Stimulated activated CD4-positive, alpha-beta T cell treated with anti-CD3 and anti-CD28 coated beads, Interleukin-2, amount 100 ng/mL, for 48 hours (primary cell): ENCODE measurements at places on chromosomes 11 and 22.

GRCh38 chr11:30786256-30787110 is 200.3 kb upstream of the MPPED2 start:
- DNase-seq = no peak

- no peak for DNase-seq
Observed at GRCh38 chr11:72228844-72229231, 4.3 kb downstream of the INPPL1 start.

DNA sequence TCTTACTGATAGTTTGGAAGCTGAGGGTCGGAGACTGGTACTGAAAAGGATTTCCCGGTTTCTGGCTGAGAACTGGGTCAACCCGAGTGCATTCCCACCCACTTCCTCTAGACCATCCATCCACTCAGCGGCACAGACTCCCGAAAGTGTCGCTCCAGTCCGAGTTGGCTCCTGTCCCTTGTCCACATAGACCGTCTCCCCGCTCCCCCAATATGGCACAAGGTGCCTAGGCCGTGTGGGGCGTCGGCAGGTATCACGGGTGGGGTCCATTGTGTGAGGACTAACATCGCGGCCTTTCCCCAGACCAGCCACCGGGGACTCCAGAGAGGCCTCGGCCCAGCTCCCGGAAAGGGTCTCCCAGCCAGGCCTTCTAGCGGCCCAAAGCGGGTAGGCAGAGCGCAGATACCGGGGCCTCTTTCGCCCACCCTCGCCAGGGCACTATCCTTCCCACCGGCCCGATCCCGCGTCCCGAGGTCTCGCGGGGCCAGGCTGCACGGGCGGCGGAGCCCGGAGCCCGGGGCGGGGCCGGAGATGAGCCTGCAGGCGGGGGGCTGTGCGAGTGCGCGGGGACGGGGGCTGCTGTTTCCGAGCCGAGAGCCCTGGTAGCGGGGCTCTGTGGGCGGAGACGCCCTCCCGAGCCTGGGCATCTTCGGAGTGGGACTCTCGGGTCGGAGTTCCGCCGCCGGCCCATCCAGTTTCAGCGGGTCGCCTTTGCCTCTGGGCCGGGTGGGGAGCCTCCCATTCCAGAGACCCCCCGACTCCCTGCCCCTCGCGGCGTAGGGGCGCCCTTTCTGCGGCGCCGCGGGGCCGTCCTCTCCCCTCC is 21.1 kb downstream of the SERPINH1 start:
- DNase-seq = peak; percentile 53

GRCh38 chr11:19895776-19896175 is 183.1 kb downstream of the NAV2 start:
- no peak for DNase-seq

GRCh38 chr11:15258433-15259165 is 143.9 kb downstream of the INSC start:
- DNase-seq = no peak

GRCh38 chr22:39534591-39535356 is 2.2 kb upstream of the RPS19BP1 start:
- peak; percentile 87 for DNase-seq

GRCh38 chr11:120318906-120319305 is 6.2 kb upstream of the TLCD5 start:
- DNase-seq = no peak

GRCh38 chr11:126766440-126766839 is 234.1 kb downstream of the KIRREL3 start:
- no peak for DNase-seq

GRCh38 chr11:80815752-80816453 is 1375.1 kb upstream of the TENM4 start:
- DNase-seq = no peak

DNA sequence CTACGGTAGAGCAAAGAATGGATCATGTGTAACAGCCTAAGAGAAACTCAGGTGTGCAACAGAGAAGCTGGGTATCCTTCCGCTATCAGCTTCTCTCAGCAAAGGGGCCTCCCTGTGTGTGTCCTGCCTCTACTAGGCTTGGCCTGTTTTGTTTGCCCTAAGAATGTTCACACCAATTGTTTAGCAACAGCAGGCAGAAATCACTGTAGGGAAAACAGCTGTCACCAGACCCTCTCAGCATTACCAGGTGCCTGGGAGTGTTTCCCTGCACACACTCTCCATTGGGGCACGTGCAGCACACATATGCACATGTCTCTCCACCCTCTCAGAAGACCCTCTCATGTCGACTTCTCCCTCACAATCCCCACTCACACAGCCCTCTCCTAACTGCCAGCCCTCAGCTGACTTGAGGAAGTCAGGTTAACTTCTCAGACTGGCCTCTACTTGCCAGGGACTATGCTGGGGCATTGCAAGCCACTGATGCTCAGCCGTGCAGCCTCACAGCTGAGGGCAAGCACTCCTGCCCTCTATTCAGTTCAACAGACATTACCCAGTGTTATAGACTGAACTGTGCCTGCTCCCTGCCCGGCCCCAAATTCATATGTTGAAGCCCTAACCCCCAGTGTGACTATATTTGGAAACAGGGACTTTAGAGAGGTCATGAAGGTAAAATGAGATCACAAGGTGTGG is 97.6 kb downstream of the TRIM29 start:
- DNase-seq = no peak

DNA sequence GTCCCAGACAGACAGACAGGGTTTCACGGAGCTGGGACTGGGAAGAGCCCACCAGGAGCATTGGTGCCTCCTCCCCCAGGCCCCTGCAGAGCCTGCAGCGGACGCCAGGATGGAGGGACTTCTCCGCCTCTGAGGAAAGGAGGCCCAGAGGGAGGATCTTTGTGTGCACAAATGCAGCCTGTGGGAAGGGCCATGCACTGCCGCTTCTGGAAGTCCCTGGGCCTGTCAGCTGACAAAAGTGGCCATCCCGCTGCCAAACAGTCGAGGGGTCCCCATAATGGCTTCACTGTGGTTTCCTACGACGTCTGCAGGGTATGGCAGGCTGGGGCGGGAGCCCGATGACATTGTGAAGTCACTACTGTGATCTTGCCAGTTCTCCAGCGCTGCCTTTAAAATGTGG is 73.8 kb downstream of the TP53I11 start:
- no peak for DNase-seq

DNA sequence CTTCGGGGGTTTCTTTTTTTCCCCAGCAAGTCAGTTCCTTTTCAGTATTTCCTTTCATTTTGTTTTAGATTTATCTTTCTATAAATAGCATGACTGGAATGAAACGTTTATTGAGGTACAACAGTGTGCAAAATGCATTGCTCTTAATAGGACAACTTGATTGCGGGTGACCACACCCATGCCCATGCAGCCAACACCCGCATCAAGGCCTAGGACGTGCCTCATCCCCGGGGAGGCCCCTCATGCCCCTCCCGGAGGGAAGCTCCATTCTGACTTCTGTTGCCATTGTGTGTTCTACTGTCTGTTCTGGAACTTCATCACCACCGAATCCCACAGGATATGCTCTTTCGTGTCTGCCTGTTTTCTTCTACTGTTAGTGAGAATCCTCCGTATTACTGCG is 82.2 kb downstream of the RPS6KA4 start:
- no peak for DNase-seq

DNA sequence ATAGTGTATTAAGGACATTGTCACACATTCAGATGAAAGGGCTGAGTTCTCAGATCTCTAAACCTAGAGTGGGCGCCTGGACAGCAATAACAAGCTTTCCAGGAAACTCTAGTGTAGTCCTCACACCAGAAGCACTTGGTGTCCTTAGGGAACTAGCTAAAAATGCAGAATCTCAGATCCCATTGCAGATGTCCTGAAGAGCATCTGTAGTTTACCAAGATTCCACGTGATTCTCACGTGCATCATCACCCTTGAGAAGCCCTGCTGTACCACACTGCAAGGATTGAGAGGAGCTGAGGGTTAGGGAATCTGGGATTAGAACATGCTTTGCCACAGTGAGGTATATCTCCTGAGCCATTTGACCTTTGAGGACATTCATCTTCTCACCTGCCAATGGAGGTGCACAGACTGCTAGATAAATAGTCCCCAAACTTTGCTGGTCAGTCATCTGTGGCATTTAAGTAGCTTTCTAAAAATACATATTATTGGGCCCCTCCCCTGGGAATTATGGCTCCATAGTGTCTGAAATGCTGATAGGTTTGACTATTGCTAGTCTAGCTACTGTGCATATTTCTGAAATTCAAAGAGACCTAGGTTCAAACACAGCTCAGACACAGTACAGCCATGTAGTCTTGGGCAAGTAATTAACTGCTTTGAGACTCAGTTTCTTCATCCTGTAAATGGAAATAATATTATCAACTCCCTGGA is 1068.9 kb downstream of the OPCML start:
- no peak for DNase-seq

GRCh38 chr11:131942878-131943277 is 572.5 kb downstream of the NTM start:
- no peak for DNase-seq

DNA sequence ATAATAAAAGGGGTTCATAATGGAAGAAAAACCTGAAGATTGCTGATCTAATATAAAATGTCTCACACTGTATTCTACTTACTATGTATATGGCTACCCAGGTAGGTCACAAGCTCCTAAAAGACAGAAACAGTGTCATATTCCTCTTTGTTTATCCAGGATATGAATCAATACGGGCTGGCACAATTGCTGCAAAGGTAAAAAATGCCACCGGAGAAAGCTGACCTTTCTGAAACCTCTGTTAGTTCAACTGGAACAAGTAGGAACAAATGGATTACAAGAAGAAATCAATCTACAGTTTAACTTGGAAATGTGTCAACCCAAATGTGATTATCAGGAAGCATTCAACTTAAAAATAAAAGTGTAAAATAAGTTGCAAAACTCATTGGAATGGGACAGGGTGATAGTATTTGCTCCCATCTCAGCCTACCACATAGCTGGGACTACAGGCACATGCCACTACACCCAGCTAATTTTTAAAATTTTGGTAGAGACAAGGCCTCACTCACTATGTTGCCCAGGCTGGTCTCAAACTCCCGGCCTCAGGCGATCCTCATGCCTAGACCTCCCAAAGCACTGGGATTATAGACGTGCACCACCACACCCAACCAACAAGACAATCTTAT is 27.6 kb downstream of the SLC35F2 start:
- no peak for DNase-seq

- DNase-seq = no peak
Observed at GRCh38 chr11:79414041-79414440, 26.8 kb downstream of the TENM4 start.

DNA sequence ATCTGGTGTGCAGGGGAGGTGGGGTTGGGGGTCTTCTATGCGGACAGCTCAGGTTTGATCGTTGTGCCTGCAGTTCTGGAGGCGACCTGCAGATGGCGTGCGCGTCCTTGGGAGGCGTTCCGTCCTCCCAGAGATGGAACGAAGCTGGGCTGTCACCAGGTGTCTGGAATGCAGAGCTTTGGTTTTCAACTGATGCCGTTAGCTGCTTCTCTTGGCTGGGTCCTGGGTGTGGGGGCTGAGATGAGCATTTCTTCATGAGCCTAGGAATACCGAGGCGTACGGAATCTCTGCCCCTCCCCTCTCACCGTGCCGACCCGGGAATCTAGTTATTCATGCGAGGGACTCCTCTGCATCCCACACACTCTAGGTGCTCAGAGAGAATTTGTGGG is 98.6 kb downstream of the CEP164 start:
- DNase-seq = peak; percentile 79

GRCh38 chr11:43797337-43797736 is 83.3 kb upstream of the ALKBH3 start:
- DNase-seq = no peak

GRCh38 chr11:6319001-6319703 is 1.1 kb downstream of the CAVIN3 start:
- DNase-seq = no peak

- DNase-seq = no peak
Observed at GRCh38 chr11:47378010-47378835, at the start of gene SPI1. Gene SPI1, minus strand, starts transcription at chr11:47378547. Its CDS starts 194 bp downstream, at chr11:47378353.

DNA sequence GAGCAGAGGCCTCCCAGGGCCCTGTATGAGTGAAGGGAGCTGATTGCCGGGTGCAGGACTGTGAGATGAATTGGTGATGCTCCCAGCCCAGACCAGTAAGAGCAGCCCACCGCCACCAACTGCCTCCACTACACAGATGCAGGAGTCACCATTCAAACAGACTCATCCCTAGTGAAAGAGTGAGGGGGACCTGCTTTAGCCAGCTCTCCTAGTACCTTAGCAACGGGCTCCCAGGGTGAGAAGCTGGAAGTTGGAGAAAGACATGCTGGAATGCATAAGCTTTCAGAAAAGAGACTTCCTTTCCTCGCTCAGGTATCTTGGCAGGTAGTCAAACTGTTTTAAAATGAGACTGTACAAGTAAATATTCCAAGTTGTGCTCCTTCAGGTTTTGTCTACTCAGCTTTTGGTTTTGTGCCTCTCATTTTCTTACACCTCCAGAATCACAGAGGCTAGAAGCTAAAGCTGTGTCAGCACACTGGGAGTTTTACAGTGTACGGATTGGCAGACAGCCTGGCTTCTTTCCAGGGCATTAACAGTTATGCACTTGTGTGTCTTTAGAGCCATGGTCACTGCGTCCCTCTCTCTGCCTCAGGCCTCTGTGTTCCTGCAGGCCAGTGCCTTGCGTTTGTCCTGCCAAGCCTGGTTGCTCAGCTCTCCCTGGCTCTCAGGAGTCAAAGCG is 146.2 kb downstream of the ATXN10 start:
- no peak for DNase-seq

- DNase-seq = no peak
Observed at GRCh38 chr11:25065746-25066145, 568.9 kb downstream of the LUZP2 start.

- no peak for DNase-seq
Observed at GRCh38 chr11:20207781-20208621, 47.7 kb upstream of the DBX1 start.

DNA sequence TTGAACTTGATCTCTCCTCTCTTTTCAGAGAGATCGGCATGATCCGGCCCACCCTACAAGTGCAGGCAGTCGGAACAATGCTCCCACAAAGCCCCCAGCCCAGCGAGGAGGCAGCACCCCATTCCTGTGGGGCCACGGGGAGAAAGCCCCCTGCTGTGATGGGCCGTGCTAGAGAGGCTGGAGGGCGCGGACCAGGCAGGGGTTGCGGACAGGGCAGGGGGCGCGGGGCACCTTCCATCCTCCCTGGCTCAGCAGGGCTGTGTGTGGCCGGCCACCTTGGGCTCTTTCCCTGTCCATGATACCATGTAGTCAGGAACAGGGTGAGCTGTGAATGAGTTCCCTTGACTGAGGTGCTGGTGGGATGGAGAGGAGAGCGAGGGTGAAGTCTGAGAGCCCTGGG is 379.8 kb downstream of the BRD1 start:
- DNase-seq = no peak

DNA sequence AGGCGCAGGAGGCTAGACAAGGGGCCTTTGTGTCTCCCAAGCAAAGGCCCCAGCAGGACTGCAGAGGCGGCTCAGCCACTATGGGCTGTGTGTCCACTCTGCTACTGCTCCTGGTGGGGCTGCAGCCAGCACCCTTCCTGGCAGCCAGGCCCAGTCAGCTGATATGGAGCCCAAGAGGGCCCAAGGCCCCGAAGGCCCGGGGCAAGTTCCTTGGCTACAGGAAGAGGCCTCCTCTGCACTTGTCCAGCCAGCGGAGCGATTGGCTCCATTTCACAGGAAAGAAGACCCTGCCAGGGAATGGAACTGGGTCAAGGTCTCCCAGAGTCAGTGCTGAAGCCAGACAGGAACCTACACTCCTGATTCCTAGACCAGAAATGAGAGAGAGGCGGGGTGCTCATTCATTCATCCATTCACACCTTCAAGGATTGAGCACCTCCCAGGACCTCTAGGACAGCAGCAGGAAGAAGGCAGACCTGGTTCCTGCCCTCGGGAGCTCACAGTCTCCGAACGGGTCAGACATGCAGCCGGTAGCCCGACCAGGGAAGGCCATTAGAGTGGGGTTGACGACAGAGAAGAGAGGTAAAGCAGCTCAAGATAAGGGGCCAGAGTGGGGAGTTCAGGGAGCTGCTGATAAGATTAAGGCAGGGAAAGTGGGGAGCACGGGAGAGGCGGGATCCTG is 811 bp upstream of the P2RY2 start:
- no peak for DNase-seq
